ENCODE measurements at places on chromosomes 1 and 21.
A peak's percentile ranks its signal among the peaks of the same experiment; 100 is the strongest.

DNA sequence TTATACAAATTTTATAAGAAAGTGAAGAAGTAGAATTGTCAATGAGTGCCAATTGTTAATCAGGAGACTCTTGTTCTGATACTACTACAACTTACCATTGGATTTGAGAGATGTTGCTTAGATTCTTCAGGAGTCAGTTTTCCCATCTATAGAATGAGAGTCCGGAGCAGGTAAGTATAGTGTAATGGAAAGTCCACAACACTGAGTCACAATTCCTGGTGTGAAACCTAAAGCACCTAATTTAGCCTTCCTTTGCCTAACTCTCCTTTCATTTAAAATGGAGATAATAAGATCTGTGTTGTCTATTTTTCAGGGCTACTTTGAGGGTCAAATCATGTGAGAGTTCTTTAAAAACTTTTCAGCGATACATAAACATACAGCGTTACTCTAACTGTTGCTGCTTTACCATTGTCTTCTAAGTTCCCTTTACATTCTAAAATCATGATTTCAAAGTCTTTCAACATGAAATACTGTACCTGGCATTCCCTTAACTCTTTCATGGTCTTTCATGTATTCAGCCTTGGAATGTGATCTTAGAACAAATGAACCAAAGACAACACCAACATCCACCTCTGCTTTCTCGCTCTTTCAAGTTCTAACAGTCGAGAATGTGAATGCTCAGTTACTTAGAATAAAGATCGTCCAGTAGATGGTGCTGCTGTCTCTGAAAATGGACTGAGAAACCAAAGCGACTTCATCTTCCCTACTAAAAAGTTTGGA lies 90.9 kb downstream of the SLC30A10 start:
- DNase-seq = peak; percentile 33

DNA sequence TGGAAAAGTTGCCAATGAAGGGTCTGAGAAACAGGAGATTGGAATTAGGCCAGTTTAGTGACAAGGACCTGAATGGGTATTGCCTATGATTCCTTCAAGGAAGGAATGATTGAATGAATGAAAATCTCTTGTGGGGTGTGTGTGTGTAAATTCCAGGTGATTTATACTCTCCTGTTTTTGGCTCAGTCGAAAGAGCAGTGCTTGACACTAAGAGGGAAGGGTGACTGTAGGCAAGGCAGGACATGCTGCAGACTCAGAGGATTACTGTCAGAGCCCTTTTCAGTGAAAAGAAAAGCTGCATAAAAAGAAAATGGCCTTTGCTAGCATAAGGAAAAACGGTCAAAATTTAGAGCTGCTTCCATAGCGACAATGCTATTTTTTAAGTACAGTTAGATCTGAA lies 30.1 kb downstream of the C1orf21 start:
- DNase-seq = no peak

DNA sequence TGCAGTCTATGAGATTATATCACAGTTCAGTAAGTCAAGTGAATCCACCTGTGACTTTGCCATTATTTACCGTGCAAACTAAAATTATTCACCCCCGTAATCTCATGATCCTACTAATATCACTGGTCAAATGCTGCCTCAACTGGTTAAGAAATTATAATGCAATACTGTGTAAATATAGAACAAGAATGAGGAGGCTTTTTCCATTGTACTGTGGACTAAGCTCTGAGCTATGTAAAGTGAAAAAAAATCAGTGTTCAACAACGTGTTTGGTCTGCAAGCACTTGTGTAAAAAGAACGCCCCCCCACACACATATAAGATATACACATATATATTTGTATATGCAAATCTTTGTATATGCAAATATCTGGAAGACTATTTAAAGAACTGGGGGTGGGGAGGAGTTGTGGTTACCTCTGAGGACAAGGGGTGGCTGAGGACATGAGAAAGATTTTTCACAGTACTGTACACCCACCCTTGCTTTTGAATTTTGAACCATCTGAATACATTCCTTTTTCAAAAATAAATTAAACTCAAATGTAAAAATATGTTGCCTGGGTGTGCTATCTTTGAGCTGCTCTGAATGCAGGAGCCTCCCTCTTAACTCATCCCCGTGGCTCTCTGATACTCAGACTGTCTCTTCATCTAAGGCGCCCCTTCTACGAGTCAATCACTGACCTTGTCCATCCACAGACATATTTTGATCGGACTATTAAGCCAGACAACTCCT lies 57.0 kb downstream of the PTP4A2 start:
- no peak for DNase-seq

DNA sequence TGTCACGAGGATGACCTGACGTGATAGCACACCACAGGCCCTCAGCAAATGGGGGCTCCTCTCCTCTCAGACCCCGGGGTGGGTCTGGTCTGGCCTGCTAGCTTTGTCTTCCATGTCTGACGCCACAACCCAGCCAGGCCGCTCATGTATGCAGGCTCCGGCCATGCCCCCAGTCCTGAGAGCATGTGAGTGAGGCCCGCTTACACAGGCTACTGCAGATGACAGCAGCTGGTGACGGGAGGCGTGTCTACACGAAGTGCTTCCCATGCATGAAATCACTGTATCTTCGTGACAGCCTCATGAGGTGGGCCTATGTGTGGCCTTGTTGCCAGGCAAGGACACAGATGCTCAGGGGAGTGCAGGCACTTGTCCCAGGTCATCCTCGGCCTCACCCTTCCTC lies 16.4 kb downstream of the WNT4 start:
- no peak for DNase-seq

DNA sequence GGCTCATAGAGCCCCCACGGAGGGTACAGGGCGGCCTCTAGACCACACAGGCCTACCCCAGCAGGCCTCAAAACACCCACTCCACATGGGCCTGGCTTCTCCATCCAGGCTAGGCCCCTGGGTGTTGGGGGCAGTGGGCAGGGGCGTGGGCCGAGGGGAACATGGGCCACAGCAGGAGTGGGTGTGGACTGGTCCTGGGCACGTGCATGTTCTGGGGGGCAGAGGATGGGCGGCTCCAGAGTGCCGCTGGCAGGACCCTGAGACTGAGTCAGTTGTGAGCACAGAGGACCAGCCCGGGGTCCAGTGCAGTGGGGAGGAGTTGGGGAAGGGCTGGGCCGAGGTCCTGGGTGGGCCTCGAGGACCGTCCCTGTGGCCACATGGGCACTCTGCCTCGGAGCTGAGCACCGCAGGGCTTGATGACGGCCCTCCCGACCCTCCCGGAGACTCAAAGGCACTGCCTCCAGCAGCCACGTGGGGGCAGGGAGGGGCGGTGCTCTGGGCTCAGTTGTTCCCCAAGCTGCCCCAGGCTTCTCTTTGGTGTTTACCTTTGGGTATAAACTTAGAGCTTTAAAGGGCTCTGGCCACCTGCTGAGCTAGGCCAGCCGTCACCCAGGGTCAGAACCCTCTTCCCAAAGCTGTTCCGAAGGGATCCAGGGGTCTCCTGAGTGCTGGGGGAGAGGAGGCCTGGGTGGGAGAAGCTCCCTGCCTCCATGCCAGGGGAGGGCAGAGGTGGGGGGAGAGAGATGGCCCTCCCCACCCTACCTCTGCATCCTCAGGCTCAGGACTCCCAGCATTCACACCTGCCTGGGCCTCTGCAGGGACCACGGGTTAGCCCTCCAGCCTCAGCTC lies 79.9 kb downstream of the MORN1 start:
- DNase-seq = peak; percentile 53

DNA sequence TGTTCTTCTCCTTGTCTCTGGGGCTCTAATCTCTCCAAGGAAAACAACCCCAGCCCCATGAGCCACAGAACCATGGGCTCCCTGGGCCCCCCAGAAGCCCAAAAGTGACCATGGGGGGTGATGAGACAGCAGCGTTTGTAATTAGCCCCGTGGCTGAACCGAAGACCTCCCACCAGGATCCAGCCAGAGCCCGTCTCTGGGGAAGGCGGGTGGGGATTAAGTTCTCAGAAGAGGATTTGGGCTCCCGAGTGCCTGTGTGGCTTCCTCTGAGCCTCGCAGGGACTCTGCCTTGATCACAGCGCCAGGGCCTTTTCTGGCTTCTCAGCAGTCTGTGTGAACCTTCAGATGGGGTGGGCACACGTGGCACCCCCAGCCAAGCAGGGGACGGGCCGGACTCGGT lies 77.0 kb downstream of the ALPL start:
- no peak for DNase-seq

GRCh38 chr1:27471477-27471876 lies 18.5 kb downstream of the WASF2 start:
- DNase-seq = no peak

DNA sequence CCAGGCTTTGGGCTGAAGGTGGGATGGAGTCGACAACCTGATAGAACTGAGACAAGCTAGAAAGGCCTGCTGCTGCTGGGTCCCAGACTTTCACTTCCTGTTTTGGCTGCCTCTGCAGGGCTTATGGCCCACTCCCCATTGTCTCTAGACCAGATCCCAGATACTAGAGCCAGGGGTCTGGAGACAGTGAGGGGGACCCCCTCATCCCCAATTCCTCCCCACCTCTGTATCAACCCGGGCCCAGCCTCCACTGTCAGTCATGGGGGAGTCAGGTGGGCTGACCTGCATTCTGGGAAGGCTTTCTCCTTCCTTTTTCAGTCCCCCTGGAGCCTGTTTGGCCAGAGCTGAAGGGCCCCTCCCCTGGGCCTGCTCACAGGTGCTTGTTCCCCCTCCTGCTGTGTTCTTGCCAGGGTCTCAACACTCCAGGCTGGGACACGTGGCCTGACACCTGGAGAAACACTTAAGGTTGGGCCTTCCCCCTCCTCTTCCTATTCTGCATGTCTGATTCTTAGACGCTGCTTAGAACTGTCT lies 18.0 kb upstream of the ETV3L start:
- DNase-seq = no peak

- no peak for DNase-seq
These were observed 62.7 kb upstream of the ATP1B1 start for GRCh38 chr1:169043823-169044222.

DNA sequence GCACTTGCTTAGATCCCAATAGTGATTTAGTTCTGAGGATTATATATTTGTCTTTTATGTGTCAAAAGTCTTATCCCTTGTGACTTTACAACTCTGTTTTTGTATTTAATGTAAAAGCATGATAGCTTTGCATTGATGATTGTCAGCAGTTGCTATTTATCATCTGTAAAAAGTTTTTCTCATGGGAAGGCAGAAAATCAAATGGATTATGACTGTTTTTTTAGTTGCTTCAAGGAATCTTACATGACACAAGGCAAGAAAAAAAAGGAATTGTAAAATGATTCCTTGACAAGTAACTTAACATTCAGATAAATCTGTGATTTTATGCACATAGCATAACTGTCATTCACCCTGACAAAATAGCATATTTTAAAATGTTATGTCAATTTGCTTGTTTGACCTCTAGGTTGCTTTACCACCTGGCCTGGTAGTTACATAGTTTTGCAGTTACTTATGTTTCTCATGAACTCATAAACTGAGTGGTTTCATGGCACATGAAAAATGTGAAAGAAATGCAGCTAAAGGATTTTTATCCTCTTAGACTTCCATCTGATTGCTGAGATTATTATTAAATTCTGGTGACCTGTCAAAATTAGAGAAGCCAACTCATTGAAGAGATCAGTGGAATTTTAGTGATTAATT lies 622.6 kb downstream of the ADGRL2 start:
- DNase-seq = no peak

DNA sequence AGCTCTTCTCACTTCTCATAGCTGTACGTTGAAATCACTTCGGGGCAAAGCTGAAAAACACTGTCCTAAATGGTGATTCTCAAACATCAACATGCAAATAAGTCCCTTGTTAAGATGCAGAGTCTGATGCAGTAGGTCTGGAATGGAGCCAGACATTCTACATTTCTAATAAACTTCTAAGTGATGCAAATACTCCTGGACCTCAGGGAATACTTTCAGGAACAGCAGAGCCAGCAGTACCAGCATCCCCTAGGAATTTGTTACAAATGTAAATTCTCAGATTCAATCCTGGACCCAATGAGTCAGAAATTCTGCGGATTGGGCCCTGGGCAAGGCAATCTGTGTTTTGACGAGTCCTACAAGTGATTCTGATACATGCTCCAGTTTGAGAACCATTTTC lies 152.3 kb downstream of the PCNX2 start:
- DNase-seq = no peak

- peak; percentile 83 for DNase-seq
These were observed 2.7 kb downstream of the SH2D2A start for GRCh38 chr1:156813750-156814570.

- no peak for DNase-seq
These were observed 2.0 kb downstream of the KCNJ15 start for GRCh38 chr21:38258521-38259485.

GRCh38 chr1:93613898-93614297 lies 67.7 kb downstream of the BCAR3 start:
- no peak for DNase-seq

DNA sequence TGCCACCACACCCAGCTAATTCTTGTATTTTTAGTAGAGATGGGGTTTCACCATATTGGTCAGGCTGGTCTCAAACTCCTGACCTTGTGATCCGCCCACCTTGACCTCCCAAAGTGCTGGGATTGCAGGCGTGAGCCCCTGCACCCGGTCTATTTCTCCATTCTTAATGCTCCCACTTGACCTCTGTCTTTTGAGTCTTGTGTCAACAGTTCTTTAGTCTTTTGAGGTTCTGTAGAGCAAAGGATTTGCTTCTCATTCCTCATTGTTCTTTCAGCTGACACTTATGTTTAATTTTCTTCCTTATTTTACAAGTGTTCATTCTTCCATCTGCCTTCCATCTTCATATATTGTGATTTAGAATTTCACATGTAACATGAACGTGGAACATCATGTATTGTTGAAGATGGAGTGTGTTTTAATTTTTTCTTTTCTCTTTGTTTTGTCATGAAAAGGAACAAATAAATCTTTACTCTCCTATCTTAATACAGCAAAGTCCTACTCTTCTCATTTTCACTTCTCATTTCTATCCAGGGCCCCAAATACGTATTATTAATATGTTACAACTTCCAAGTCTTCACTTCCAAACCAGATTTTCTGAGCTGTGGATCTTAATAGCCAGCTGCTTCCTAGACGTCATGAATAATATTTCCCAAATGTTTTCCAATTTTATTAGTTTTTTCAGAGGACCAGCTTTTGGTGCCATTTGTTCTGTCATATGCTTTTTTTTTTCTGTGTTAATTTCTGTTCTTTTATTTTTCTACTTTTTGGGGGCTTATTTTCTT lies 16.9 kb downstream of the MTF2 start:
- DNase-seq = no peak

GRCh38 chr1:88421997-88422396 lies 262.1 kb upstream of the PKN2 start:
- no peak for DNase-seq

- DNase-seq = no peak
These were observed 159.4 kb upstream of the DPT start for GRCh38 chr1:168888418-168888817.

DNA sequence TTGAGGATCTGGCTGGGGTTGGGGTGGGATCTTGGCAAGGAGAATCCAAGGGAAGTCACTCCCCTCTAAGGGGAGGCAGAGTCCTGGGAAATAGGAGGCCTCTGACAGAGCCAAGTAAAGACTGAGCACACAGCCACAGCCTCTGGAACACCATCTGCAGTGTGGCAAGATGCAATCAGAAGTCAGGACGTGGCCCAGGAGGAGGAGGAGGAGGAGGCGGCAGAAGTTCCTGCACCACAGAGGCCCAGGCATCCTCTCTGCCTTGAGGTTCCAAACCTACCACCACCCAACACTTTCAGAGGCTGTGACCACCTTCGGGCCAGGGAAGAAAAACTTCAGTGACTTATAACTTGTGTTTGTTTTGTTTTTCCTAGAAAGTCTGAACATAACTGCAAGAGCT lies 23.7 kb upstream of the KCNE2 start:
- DNase-seq = no peak

- DNase-seq = no peak
These were observed 2.6 kb downstream of the CYP4B1 start for GRCh38 chr1:46801323-46802055.

GRCh38 chr21:31592963-31593560 lies 66.4 kb upstream of the SOD1 start:
- DNase-seq = no peak

GRCh38 chr1:179925922-179926849 lies 28.4 kb upstream of the CEP350 start:
- no peak for DNase-seq
